Left ventricle myocardium inferior (tissue), 1 donor: ENCODE measurements at places on chromosomes 4 and X.

GRCh38 chrX:8946563-8946962 lies 87.4 kb downstream of the FAM9B start:
- DNase-seq, result no peak

GRCh38 chr4:37138019-37138653 lies 106.4 kb upstream of the NWD2 start:
- no peak for DNase-seq

- DNase-seq, result no peak
Measured at GRCh38 chr4:3317011-3317655, 24.3 kb downstream of the RGS12 start.

DNA sequence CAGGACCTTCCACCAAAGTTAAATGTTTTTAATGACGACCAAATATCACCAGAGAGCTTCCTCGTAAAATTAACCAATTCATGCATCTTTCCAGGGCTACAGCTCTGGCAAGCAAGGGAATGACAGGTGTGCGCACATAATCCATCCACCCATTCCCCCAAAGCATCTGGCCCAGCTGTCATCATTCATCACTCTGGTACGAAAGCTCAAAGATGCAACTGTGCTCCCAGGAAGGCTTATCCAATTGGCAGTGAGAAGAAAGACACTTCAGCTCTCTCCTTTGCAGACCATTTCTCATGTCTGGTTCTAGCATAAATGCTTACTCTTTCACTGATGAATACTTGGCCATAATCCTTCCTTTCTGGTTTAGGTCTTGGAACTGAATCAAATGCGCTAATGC lies 139.2 kb downstream of the NSUN7 start:
- no peak for DNase-seq

GRCh38 chr4:110372485-110372884 lies 103.5 kb upstream of the ENPEP start:
- DNase-seq, result no peak
